Naive thymus-derived CD8-positive, alpha-beta T cell (primary cell): ENCODE measurements at places on chromosomes 1 and 21.

GRCh38 chr1:37825506-37825905 is 17.5 kb upstream of the YRDC start:
- no peaks in the 10 kb centered on the region for H3K27me3 ChIP-seq
- H3K36me3 ChIP-seq, result peaks cover 81% of the 10 kb centered on the region
- no peak overlapping the region for H3K4me3 ChIP-seq
- no peak for DNase-seq
- H3K4me1 ChIP-seq, result no peaks in the 10 kb centered on the region

DNA sequence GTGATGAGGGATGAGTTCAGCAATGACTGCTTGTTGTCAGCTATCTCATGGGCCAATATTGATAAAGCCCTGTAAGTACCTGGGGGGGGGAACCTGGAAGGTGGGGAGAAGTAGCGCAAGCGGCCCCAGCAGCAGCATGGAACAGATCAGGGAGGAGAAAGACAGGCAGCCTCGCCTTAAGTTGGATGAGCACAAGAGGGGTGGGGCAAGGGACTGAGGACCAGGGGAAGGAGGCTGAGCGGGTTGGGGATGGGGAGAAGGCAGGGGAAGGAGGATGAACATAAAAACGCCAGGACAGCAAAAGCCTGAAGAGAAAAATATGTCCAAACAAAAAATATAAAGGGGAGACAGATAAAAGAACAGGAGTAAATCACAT is 70.6 kb downstream of the ALG14 start:
- H3K27me3 ChIP-seq, result no peaks in the 10 kb centered on the region
- H3K4me1 ChIP-seq, result peaks cover 6% of the 10 kb centered on the region
- no peak overlapping the region for H3K4me3 ChIP-seq

- no peaks in the 10 kb centered on the region for H3K27me3 ChIP-seq
- H3K4me3 ChIP-seq, result no peak overlapping the region
- no peaks in the 10 kb centered on the region for H3K36me3 ChIP-seq
- no peak for DNase-seq
Measured at GRCh38 chr1:13766592-13767564, 66.9 kb downstream of the PRDM2 start.

GRCh38 chr1:15915991-15916390 is 59.9 kb downstream of the ZBTB17 start:
- peaks cover 9% of the 10 kb centered on the region for H3K4me1 ChIP-seq
- H3K4me3 ChIP-seq, result peak overlapping the region; percentile 68
- H3K27ac ChIP-seq, result peak overlapping the region; percentile 60
- H3K27me3 ChIP-seq, result no peaks in the 10 kb centered on the region
- H3K36me3 ChIP-seq, result peaks cover 18% of the 10 kb centered on the region
- DNase-seq, result no peak

GRCh38 chr1:4108331-4108730 is 208.3 kb upstream of the C1orf174 start:
- peaks cover 2% of the 10 kb centered on the region for H3K27me3 ChIP-seq
- H3K4me1 ChIP-seq, result no peaks in the 10 kb centered on the region
- peaks cover under 1% of the 10 kb centered on the region for H3K36me3 ChIP-seq
- no peak for DNase-seq
- no peak overlapping the region for H3K27ac ChIP-seq

DNA sequence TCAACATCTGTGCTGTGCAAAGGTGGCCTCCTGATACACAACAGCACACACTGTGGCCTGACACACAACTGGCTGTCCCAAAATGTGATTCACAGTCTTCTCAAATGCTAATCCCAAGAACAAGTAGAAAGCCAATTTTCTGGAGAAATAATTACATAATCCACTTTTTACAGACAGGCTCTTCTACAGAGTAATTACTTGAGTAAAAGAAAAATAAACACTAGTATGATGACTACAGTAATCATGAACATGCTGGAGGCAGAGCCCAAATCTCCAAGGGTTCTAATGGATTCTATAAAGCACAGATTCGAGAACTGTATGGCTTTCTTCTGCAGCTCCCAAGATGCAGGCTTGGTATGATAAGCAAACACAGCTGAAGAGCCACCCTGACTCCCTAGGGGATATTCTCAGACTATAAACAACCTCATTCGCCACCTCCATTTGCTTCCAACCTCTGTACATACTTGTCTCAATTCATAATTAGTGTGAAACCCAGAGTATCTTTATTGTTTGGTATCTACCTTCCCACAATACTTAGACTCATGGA is 81.9 kb downstream of the SIPA1L2 start:
- no peak for DNase-seq
- H3K4me1 ChIP-seq, result no peaks in the 10 kb centered on the region
- H3K4me3 ChIP-seq, result no peak overlapping the region
- H3K36me3 ChIP-seq, result no peaks in the 10 kb centered on the region
- H3K27ac ChIP-seq, result no peak overlapping the region

- no peaks in the 10 kb centered on the region for H3K36me3 ChIP-seq
- H3K4me1 ChIP-seq, result peaks cover 95% of the 10 kb centered on the region
- DNase-seq, result no peak
- H3K27me3 ChIP-seq, result no peaks in the 10 kb centered on the region
Measured at GRCh38 chr1:24996456-24996855, 66.4 kb upstream of the RUNX3 start.

DNA sequence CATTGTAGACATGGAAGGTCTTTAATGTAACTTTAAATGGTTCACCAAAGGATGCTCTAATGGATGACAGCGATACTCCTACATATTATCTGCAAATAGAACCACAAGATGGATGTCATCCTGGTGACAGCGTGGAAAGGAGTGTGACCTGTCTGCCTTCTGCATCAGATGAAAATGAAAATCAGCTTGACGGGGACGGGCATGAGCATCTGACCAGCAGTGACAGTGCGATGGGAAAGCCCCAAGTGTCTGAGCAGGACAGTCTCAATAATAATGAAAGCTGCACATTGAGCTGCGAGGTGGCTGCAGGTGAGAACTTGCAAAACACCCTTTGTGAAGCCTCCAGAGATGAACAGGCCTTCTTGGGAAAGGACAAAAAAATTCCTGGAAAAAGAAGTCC is 25.2 kb downstream of the CNST start:
- no peaks in the 10 kb centered on the region for H3K27me3 ChIP-seq
- H3K4me1 ChIP-seq, result peaks cover 53% of the 10 kb centered on the region
- H3K36me3 ChIP-seq, result peaks cover 59% of the 10 kb centered on the region
- DNase-seq, result no peak
- H3K27ac ChIP-seq, result peak overlapping the region; percentile 33

- H3K4me1 ChIP-seq, result peaks cover 2% of the 10 kb centered on the region
- no peak overlapping the region for H3K27ac ChIP-seq
- peaks cover 48% of the 10 kb centered on the region for H3K27me3 ChIP-seq
- DNase-seq, result no peak
- peaks cover 18% of the 10 kb centered on the region for H3K36me3 ChIP-seq
- H3K4me3 ChIP-seq, result no peak overlapping the region
Measured at GRCh38 chr1:18787825-18788385, 71.6 kb downstream of the TAS1R2 start.

DNA sequence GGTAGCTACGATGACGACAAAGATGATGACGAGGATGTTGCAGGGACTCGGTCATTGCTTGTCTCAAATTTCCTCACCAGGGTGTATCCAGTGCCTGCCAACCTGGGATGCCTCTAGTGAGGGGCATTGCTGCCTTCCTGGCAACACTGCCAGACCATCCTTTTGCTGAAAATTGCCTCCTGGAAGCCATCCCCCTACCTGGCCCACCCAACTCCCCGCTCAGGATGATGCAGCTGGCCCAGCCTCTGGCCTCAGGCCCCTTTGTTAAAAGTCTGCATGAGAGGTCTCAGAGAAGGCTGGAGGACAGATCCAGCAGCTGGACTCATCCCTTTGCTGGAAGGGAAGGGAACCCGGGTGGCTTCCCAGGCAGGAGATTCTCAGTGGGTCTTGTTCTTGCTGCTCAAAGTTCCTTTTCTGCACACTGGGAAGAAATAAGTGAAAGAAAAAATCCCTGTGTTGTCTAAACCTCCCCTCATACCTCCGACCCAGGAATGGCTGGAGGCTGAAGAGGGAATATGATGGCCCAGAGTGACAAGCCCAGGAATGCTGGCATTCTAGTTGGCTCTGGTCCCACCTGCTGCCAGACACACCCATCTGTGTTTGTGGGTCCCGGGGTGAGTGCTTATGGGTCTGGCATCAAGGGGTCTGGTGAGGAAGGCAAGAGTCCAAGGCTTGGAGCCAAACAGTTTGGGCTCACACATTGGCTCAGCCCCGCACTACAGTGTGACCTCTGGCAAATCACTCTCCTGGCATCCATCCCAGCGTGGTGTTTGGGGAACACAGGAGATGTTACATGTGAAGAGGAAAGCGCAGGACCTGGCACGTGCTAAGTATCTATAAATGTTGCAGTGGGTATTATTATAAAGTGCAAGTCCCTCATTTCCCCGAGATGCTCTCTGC is 6.7 kb upstream of the FNDC5 start:
- no peak for DNase-seq
- H3K36me3 ChIP-seq, result no peaks in the 10 kb centered on the region
- H3K4me1 ChIP-seq, result peaks cover 5% of the 10 kb centered on the region
- H3K27me3 ChIP-seq, result peaks cover 14% of the 10 kb centered on the region
- no peak overlapping the region for H3K4me3 ChIP-seq

DNA sequence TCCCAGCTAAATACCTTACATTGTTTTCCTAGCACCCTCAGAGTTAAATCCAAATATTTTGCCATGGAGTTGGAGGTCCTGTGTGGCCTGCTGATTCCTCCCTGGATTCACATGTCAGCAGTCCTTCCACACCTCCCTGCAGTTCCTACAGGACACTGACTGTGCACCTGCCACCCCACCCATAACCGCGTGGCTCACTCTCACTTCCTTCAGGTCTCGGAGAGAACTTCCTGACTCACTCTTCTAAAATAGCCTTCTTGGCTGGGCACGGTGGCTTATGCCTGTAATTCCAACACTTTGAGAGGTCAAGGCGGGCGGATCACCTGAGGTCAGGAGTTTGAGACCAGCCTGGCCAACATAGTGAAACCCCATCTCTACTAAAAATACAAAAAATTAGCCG is 8.4 kb upstream of the CAMTA1 start:
- peaks cover 17% of the 10 kb centered on the region for H3K27me3 ChIP-seq
- DNase-seq, result no peak
- H3K27ac ChIP-seq, result no peak overlapping the region
- no peak overlapping the region for H3K4me3 ChIP-seq
- H3K4me1 ChIP-seq, result peaks cover 1% of the 10 kb centered on the region

DNA sequence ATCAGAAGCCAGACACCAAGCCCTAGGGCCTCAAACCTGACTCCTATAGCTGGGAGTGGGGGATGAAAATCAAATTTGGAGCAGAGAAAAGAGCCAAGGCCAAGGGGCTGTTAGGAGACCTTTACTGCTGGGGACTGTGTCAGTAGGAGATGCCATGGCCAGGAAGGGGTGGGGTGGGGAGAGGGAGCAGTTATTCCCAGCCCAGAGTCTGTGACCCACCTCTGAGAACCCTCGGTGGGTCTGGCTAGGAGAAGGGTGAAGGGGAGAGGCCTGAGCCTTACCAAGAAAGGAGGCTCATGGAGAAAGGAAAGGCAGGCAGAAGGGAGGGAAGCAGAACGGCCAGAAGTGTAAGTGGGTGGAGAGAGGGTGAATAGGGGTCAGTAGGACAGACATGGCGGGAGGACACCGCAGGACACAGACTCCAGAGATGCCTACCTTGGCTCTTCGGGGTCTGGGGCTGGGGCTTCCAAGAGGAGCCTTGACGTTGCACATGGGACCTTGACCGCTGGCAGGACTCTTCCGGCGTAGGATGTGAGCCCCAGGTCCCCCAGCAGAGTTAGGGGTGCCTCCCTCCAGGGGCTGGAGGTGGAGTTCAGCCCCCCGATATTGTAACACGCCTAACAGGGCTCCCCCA is 1.2 kb downstream of the ADAMTS4 start:
- H3K4me1 ChIP-seq, result peaks cover 72% of the 10 kb centered on the region
- no peaks in the 10 kb centered on the region for H3K27me3 ChIP-seq
- H3K4me3 ChIP-seq, result no peak overlapping the region
- no peaks in the 10 kb centered on the region for H3K36me3 ChIP-seq

GRCh38 chr1:152034654-152035538 is 1.9 kb downstream of the S100A11 start:
- peaks cover 38% of the 10 kb centered on the region for H3K4me1 ChIP-seq
- H3K27ac ChIP-seq, result peak overlapping the region; percentile 96
- H3K27me3 ChIP-seq, result no peaks in the 10 kb centered on the region

DNA sequence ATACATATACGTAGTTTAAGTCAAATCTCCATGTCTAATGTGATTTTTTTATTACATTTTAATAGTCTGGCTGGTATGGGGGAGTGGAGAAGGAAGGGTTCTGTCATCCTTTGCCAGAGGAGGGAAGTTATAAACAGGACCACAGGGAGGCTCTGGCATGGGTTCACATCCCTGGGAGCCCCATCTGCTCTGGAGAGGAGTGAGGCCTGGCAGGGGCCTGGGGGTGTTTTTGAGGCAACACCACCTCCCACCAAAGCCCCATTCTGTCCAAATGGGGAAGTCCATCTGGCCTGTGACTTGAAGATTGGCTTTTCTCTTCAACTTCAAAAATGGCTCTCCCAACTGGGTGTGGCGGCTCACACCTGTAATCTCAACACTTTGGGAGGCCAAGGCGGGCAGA is 15.8 kb downstream of the DISP3 start:
- peaks cover 3% of the 10 kb centered on the region for H3K36me3 ChIP-seq
- peaks cover 21% of the 10 kb centered on the region for H3K27me3 ChIP-seq
- H3K27ac ChIP-seq, result no peak overlapping the region
- H3K4me1 ChIP-seq, result no peaks in the 10 kb centered on the region
- H3K4me3 ChIP-seq, result no peak overlapping the region

- H3K27ac ChIP-seq, result no peak overlapping the region
- no peak overlapping the region for H3K4me3 ChIP-seq
- no peak for DNase-seq
Measured at GRCh38 chr1:119743308-119743707, 25.4 kb downstream of the HMGCS2 start.

DNA sequence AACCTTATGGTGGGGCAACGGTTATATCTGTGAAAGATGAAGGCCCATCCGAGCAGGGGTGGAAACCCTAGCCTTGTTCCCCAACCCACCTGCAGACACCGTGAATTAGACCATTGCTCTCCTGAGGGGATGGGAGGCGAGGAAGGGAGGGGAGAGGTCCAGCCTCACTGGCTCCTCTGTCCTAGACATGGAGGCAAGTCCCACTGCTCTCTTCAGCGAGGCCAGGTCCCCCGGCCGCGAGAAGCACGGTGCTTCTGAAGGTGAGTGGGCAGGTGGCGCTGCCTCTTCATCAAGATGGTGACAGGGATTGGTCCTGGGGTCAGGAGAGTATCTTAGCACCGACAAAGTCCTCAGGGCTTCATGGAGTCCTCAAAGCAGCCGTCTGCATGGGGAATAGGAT is 59.3 kb downstream of the VWA5B1 start:
- no peaks in the 10 kb centered on the region for H3K4me1 ChIP-seq
- H3K36me3 ChIP-seq, result peaks cover 2% of the 10 kb centered on the region
- DNase-seq, result no peak

DNA sequence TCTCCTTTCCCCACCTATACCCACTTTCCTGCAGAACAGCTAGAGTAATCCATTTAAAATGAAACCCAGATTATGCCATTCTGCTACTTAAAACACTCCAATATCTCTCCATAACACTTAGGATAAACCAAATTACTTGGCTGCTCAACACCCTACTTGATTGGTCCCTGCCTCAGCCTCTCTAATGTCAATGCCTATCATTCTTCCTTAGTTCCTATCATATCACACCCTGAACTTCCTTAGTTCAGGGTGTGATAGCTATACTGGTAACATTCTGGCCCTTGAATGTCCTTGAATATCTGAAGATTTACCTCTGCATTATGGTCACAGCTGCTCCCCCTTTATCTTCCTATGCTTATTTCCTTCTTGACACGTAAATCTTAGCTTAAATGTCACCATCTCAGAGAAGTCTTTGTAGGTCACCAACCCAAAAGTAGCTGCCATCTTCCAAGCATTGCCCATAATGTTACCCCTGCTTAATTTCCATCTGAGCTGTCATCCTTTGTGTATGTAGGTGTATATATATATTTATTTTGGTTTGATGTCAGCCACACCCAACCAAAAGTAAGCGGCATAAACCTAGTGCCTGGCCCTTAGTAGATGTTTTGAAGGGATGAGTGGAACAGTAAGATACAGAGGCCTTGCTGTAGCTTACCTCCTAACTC is 379.8 kb downstream of the PTPRC start:
- no peak overlapping the region for H3K27ac ChIP-seq
- H3K36me3 ChIP-seq, result no peaks in the 10 kb centered on the region
- no peak overlapping the region for H3K4me3 ChIP-seq
